ENCODE measurements at places on chromosomes 1 and 21.

DNA sequence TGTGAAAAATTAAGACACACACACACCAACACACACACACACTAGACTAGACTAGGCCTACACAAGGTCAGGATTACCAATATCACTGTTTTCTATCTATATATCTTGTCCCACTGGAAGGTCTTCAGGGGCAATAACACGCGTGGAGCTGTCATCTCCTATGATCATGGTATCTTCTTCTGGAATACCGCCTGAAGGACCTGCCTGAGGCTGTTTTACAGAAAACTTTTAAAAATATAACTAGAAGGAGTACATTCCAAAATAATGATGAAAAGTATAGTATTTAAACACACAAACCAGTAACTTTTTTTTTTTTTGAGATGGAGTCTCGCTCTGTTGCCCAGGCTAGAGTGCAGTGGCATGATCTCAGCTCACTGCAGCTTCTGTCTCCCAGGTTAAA is 20.3 kb upstream of the ZBTB8A start:
- DNase-seq, result no peak

DNA sequence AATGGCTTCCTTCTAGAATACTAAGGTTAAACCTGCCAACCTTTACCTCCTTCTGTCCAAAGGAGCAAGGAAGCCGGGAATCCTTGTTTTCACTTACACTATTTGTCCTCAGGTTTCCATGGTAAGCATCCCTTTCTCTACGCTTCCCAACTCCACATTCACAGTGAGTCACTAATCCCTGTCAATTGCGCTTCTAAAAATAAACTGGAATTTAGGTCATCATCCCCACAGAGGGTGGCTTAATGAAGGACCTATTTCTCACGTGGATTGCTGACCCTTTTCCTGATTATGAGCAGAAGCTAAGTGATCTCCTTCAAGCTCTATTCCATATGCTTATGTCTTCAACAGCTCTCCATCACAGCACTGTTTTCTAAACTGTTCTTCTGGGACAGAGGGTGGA is 39.9 kb upstream of the ABCA4 start:
- DNase-seq, result no peak

DNA sequence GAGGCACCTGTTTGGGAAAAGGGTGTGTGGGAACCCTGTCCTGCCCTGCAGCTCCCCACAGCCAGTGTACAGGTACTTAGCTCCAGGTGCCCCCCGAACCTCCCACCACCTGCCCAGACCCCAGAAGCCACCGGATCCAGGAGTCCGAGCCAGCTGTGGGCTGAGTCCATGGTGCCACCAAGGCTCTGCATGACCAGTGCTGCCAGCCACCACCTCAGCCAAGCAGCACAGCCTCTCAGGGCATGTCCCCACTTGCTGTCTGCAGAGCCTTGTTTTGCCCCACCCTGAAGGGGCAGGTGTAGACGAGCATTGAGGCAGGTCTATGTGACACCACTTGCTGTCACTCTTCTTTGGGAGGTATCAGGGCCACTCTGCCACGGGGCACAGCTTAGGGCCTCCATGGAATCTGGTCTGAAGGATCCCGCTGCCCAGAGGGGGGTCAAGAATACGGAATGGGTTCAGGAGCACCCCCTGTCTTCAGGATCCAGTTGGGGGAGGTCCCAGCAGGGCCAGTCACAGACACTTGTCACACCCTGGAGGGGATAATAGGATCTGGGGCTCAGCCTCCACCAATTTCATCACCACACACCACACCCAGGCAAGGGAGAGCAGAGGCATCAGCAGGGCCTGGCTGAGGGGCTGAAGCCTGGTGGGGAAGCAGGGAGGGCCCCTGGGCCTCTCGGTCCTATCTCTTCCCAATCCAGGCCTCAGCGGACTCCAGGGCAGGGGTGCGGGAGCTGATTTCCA is 27.7 kb downstream of the ARHGEF19 start:
- no peak for DNase-seq

- no peak for DNase-seq
Measured at GRCh38 chr1:99727575-99728185, 38.8 kb downstream of the FRRS1 start.

DNA sequence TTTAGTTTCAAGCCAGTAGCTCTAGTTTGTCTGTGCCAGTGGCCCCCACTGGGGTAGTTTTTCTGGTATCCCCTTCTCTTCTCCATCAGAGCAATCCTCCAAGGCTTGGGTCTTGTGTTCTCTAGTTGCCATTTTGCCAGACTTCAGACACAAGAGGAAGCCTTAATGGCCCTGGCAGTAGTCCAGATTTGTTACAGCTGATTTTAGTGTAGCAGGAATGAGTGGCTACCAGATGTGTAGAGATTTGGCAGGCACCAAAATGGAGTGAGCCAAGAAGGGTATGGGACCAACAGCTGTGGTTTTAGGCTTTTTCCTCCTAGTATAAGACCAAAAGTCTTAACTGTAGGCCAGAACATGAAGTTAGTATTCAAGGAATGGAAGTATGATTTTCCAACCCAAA is 56.8 kb downstream of the ACP6 start:
- no peak for DNase-seq
